ENCODE measurements at places on chromosomes 5 and 9.

DNA sequence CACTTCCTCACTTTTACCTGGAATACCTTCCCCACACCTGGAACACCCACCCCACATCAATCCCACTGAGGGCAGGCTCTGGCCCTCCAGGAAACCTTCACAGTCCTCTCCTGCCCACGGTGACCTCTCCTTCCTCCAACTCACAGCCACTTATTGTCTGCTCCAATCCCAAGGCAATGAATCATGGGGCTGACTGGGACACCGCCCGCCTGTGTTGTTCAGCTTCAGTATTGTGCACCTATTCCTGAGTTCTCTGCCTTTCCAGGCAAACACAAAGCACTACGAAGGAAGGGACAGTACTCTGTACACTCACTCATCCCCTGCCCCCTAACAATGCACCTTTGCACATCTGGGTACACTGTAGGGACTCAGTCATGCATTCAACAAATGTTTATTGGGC, 7.3 kb downstream of the PCDH1 start:
- DNase-seq, result no peak

DNA sequence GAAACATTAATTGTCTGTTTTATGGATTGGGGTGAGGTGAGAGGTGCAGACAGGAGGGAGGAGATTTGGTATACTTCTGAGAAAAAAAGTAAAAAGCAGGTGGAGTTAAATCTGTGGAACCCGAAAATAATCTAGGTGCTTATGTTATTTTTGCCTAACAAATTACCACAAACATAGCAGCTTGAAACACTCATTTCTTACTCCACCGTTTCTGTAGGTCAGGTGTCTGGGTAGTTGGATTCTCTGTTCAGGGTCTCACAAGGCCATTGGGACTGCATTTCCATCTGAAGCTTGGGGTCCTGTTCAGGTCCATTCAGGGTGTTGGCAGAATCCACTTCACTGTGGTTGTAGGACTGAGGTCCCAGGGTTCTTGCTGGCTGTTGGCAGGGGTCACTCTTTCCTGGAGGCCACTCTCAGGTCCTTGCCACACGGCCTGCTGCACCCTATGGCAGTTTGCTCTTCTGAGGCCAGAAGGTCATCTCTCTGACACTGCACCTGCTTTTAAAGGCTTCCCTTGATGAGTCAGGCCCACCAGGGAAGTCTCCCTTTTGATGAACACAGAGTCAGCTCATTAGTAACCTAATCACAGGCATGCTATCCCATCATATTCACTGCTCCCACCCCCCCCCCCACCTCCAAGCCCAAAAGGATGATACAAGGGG, 82.2 kb downstream of the TRIO start:
- no peak for DNase-seq

DNA sequence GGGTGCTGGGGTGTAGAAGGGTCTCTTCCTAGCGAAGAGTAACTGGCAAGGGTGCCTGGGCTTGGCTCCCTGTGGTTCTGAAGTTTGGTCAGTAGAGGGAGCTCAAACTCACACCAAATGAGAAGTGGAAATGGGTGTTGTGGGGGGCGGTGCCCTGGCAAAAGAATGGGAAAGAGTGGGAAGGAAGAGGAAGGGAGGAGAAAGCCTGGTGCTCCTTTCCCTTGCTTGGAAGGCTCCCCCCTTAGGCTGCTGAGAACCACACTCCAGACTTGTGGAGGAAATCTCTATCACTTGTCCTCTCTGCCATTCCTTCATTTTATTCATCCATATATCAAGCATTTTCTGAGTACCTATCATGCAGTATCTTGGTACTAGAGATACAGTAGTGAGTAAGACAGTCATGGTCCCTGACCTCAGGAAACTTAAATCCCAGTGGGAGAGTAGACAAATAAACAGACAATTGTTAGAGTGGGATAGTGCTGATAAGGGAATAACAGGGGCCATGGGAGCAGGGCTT, 13.0 kb downstream of the SLC4A9 start:
- DNase-seq, result peak; percentile 39

GRCh38 chr5:158843305-158843704, 256.4 kb downstream of the EBF1 start:
- no peak for DNase-seq

GRCh38 chr9:71121275-71122021, at the start of gene TRPM3:
TSS of gene TRPM3 (minus strand) at chr9:71121621. CDS start at chr9:71121354, 267 bp downstream.
- no peak for DNase-seq

DNA sequence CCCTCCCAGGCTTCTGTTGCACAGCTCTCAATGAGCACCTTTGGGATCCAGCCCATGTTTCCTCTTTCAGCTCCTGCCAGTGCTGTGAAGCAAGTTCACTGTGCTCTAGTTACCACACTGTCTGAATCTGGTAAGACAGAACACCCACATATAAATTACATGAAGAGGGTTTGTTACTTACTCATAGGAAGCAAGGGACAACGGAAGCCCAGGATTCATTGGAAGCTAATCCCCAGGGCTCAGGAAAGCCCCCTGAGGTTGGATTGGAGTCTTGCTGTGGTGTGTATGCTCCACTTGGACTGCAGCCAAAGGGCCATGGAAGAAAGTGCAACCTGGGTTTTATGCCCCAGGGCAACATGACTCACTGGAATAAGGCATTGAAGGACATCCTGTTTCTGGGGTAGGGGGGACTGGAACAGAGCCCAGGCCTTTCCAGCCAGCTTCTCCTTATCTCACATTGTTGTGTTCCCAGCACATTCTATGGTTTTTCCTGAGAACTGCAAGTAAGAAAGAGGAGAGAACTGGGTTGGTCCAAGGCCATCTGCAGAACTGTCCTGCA, 15.6 kb upstream of the CLK4 start:
- peak; percentile 92 for DNase-seq

- no peak for DNase-seq
Observed at GRCh38 chr9:134891053-134891452, 10.4 kb downstream of the FCN2 start.

DNA sequence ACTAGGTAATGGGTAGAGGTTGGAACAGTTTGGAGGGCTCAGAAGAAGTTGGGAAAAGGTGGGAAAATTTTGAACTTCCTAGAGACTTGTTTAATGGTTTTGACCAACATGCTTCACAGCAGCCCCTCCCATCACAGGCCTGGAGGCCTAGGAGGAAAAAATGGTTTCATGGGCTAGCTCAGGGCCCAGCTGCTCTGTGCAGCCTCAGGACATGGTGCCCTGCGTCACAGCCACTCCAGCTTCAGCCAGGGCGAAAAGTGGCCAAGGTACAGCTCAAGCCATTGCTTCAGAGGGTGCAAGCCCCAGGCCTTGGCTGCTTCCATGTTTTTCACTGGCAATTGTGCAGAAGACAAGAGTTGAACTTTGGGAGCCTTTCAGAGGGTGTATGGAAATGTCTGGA, 453.7 kb downstream of the LRRC70 start:
- no peak for DNase-seq

- DNase-seq, result no peak
Observed at GRCh38 chr9:108709997-108710396, 145.8 kb downstream of the ACTL7B start.

DNA sequence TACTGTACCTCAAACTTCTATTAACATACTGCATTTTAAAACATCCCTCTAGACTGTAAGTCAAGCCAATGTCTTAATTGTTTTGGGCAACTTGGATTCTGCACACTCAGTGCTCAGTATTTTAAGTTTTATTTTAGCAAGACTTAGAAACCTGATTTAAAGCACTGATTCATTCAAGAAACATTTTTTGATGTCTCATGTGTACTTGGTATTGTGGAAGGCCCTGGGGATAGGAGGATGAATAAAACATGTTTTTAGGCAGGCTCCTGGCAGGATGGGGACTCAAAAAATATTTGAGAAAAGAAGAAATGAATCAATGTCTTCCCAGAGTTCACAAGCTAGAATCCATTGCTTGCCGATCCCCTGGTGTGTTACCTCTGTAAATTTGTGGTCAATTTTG, 334.0 kb upstream of the PUM3 start:
- DNase-seq, result no peak

DNA sequence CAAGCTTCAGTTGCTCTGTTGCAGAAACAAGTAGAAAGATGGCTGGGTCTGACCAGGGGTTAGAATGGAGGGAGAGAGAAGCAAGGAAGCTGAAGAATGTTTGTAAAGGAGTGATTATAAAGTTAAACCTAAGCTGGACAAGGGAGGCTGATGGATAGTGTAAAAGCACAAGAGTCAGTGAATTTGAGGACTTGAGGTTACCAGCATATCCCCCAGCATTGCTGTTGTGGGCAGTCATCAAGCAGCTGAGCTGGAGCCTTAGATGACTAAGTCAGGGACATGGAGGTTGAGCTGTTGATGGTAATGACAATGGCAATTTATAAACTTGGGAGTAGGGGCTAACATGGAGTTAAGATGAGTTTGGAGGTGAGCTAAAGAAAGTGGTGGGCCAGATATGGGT, 131.5 kb downstream of the ERCC6L2 start:
- no peak for DNase-seq

DNA sequence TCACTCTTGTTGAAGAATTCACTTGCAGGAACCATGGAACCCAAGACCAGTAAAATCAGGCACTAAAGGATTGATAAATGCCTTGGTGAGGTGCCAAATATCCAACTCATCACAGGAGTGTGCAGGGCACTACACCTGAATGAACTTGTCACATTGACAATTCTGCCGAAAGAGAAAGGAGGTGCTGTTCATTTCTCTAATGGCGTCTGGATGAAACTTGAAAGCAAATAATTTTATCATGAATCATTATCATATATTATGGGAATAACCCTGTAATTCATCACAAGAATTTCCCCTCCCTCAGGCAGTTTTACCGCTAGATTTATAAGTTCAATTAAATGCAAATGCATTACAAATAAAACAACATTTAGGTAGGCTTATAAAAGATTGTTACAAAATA, 360.0 kb downstream of the GLIS3 start:
- no peak for DNase-seq

DNA sequence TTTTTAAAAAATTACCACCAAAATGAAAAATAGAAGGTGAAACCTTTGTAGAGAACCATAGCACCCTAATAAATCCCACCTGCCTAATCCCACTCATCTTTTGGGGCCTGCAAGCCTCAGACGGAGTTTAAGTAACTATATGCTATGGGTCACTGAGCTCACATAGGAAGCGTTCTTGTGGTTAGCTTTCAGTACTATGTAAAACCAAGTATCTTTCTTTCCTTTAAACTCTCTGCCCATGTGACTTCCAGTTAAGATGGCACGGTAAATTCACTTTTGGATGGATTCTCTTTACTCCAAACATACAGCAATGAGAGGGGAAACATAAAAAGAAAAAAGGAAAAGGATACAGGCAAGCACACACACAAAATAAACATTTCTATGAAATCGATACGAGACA, 50.9 kb downstream of the FANCC start:
- DNase-seq, result no peak

GRCh38 chr5:134138416-134139376, 24.2 kb downstream of the TCF7 start:
- DNase-seq, result peak; percentile 26

DNA sequence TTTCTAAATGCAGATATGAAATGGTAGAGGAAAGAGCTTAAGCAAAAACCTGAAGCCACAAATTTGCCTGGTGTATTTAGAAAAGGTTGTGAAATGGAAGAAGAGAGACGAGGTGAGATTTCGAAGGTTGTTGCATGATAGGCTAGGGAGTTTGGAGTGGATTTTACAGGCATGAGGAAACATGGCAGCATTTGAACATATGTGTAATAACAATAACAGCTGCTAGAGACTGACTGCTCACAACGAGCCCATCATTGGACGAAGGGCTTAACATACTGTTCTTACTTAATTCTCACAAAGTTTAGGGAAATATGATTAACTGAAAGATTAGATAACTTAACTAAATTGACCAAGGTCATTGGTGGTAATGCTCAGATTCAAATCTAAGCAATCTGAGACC, 108.1 kb downstream of the JAKMIP2 start:
- no peak for DNase-seq

DNA sequence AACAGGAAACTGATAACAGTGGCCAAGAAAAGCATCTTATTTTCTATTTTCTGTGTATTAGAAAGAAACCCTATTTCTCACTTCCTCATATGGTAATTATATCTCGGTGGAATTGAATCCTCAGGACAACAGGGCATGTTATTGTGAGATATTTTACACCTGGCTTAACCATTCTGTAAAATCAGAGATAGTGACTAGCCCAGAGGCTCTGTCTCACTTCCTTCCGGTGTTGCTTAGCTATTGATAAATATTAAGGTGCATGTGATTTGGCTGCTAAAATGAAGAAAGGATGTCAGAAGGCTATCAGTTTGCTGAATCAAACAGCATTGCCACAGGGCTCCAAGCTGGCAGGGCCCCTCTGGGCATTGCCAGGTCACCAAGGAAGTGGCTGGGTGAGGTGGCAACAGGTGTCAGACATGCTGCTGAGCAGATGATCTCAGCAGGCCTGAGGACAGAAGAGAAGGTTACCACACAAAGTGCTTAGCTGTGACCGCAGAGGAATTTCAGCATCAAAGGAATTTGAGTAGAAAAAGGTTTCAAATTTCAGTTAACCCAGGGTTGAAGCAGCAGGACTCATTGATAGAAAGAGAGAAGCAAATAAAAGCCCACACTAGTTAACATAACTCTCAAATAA, 330.7 kb downstream of the PDE4D start:
- DNase-seq, result no peak

DNA sequence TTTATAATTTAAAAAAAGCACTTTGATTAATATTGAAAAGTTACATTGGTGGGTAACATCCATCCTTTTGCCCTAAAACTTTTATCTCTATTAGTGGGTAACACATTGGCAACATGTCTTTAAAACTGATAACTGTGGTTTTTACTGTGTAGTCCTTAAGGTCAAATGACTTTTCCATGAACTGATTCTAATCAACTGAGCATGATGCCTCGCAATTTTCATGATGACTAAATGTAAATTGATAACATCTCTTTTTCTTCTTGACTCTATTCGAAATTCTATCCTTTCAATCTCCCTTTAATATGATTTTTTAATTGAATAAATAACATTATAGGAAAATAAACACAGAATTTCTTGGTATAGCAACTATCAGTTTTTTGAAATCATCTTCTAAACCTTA, 6.3 kb upstream of the IL5 start:
- DNase-seq, result no peak

GRCh38 chr9:110050925-110051355, 157.0 kb downstream of the C9orf152 start:
- peak; percentile 66 for DNase-seq

- no peak for DNase-seq
Observed at GRCh38 chr5:151923866-151924476, 680 bp downstream of the GLRA1 start.

GRCh38 chr5:137305971-137306602, 193.0 kb downstream of the SPOCK1 start:
- no peak for DNase-seq

DNA sequence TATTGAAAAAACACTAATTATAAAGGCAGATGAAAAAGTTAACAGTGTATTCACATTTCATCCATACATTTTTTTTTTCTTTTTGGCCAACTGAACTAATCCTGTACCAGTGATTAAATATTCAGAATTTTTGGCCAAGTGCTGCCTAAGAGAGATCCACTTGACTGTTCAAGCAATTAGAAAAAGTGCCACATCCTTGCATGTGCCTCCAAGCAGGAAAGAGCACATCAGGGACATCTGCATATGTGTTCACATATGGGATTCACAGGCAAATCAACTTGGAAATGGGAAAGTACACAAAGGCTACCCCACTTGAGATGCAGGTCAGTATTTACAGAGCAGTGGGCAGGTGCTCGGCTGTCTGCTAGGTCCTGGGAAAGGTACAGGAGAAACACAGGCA, 163.3 kb upstream of the LHFPL2 start:
- DNase-seq, result no peak
